SK-MEL-5 (cell line): ENCODE measurements at places on chromosomes 7 and 10. TPM values are rescaled to one million over a fixed set of nuclear protein-coding genes. Genes with fewer than 3 reads are reported as not detected.

SUN3 gene
- 0.45 TPM in 1 of 2 replicates, not detected in the other for total RNA-seq

OPALIN gene
- total RNA-seq: not detected in 2 replicates

STK31 gene
- total RNA-seq: 0.88 TPM in 1 of 2 replicates, not detected in the other

ZNF212 gene
- 6.5 and 6.8 TPM in 2 replicates for total RNA-seq

OGDHL gene
- total RNA-seq: 15.8 and 16.3 TPM in 2 replicates

MYL10 gene
- total RNA-seq: 1.1 TPM in 1 of 2 replicates, not detected in the other

ACTL6B gene
- not detected in 2 replicates for total RNA-seq

OPN1SW gene
- not detected in 2 replicates for total RNA-seq

PRTFDC1 gene
- total RNA-seq: 0.21 and 0.24 TPM in 2 replicates

INA gene
- 0.37 and 0.56 TPM in 2 replicates for total RNA-seq

FLNC gene
- total RNA-seq: 0.05 and 0.11 TPM in 2 replicates

FZD8 gene
- 1.5 and 1.7 TPM in 2 replicates for total RNA-seq

CPN1 gene
- total RNA-seq: 69.4 and 74.7 TPM in 2 replicates

NUTM2E gene
- 0.03 and 0.27 TPM in 2 replicates for total RNA-seq
